ENCODE measurements at places on chromosomes 2 and 18. TPM values are rescaled to one million over a fixed set of nuclear protein-coding genes. Genes with fewer than 3 reads are reported as not detected.

GRCh38 chr2:219165058-219165911 is 4.5 kb downstream of the SLC23A3 start:
- DNase-seq = no peak

DNA sequence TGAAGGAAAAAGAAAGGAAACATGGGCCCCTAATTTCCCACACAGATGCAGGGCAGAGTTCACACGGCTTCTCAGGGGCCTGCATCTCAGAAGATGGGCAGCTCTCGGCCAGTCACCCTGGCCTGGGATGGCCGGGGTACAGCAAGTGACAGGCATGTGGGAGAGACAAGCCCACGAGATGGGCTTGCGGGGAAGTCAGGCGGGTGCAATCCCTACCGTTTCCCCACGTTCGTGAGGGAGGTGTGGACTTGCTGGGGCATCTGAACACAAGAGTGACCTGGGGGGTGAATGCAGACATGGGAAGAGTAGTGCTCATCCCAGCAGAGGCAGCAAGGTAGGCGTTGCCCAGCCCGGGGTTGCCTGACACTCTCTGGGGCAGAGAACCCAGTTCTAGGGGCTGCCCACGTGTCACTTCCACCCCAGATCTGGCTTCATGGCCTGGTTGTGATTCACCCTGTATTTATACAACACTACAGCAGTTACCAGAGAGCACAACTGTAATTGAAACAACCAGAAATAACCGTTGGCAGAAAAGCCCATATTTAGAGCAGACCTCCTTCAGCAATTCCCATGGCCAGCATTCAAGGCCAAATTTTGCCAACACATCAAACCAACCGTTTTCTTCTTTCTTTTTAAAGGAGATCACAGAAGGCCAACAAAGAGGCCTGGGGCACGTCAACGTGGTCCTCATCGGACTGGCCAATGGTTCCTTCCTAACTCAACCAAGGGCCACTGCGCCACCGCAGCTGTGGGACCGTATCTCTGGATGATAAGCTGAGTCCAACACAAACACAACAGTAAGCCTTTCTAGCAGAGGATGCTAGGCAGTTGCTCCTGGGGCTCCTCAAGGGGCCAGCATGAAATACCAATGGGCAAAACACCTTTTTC is 58.4 kb downstream of the PARD6G start:
- DNase-seq = no peak

DNA sequence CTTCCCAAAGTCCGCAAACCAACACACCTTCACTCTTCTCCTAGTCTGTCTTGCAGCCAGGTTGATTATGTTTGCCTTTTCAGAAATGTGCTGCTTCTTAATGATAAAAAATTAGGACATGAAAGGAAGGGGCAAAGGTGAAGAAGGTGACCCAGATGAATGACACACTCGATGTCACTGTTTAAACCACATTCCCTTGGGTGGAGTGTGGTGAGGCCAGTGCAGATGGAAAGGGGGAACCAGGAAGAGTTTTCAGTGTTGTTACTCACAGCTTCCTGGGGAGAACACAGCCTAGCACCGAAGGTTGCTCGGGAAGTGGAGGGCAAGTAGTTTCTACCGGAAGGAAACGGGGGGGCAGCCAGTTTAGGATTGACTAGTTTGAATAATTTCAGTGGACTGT is 57.2 kb upstream of the BOD1L2 start:
- DNase-seq = no peak

GRCh38 chr18:47949202-47949601 is 18.7 kb upstream of the SMAD2 start:
- DNase-seq = no peak

DNA sequence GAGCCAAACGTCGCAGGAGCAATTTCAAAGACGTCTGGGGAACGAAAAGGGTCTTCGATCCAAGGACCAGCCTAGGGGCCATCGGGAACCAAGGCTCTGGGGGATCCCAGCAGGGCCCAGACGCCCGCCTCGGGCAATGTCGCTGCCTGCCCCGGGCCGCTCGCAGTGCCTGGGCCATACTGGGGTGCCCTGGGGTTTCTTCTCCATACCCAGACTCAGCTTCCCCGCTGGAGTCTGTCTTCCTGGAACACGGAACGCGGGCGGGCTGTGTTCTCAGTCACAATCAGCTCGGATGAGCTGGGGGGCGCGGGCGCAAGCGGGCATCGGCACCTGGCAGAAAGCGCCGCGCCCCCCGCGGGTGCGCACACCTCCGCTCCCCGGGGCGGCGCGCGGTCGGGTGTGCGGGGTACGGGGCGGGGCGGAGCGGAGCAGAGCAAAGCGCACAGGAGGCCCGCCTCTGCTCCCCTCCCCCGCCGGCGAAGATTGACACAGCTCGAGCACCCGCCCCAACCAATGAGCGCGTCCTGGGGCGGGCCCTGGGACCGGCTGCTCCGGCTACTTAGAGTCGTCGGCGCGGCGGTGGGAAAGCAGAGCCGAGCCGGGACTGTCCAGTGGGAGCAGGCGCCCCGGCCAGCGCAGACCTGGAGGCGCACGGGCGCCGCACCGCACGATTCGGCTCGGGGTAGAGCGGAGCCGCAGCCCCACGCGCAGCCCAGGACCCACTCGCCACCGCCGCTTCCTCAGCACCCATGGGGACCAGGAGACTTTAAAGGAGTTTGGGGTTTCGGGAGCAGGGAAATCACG is at the start of gene LRATD1:
Gene LRATD1 (plus strand): TSS at position 585 of the 804 bp plus-strand sequence. CDS start 1,263 bp downstream, outside the sequence.
- DNase-seq = peak; percentile 82

DNA sequence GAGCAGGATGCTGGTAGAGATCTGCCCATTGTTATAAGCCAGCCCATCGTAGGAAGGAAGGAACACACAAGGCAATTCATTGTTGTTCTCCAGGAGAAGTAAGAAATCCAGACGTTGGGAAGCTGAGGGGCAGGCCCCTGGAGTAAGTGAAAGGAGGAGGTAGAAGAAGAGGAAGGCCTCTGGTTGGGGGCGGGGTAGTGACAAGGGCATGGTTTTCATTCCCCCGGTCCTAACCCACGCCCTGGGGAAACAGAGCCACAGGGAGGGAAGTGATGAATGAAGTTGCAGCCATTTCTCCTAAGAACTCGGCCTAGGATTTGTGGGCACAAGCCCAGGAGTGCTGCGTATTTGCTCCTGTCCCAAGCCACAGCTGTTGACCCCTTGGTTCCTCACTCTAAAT is 18.0 kb downstream of the LBH start:
- no peak for DNase-seq

DNA sequence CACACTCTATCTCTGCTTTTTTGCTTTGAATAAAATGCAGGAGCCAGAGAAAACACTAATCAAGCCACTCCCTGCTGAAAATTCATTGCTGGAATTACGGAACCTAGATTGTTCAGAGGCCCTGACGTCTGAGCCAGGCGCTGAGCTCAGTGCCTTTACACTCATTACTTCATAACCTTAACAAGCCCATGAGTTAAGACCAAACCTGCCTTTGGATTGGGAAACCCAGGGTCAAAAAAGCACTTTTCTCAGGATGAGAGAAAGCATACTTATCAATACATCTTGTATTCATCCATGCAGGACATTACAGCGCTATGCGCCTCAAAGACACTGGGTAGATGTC is 762 bp downstream of the INO80C start:
- peak; percentile 3 for DNase-seq

DNA sequence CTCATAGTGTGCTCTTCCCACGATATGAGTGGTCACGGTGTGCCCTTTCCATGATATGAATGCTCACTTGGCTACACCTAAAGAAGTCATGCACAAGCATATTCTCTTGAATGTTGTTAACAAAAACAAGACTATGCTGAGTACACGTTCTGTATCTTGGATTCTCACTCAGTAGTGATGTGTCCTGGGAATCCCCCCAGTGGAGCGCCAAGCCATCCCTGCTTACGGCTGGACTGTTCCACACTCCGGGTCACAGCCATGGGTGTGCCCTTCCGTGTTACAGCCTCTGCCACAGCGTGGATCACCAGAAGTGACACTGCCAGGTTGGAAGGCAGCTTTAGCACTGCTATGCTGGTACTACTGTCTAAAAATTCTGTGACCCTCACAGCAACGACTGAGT is 59.1 kb downstream of the TPO start:
- no peak for DNase-seq

- DNase-seq = no peak
Observed at GRCh38 chr2:173353556-173353955, 1.1 kb upstream of the CDCA7 start.

DNA sequence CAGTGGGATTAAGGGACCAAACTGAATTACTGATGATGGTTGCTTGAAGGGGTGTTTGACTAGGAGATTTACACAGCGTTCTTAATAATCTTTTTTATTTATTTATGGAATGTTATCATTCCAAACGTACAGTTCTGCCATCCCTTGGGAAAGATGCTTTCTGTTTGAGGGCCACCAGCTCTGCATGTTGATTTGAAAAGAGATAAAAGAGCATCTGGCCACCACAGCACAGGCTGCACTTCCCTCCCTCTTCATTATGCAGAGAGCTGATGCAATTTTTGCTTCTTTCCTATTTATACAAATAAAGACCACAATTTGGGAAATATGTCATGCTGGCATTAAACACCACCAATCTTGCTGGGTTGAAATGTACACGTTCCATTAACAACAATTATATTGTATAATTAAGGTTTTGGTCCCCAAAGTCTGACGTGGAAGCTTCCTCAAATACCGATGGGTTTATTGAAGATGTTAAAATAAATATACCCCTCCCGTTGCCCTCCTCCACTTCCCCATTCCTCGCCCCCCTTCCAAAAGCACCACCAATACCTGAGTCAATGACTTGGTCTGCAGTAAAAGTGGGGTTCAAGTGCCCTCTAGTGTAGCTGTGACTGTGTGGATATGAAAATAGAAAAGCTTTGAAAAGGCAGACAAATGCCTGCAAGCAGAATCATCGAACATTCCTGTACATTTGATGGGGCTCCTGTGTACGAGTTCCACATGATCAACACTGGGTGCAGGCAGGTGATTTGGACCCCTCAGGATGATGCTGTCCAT is 211.9 kb downstream of the HRH4 start:
- no peak for DNase-seq

- no peak for DNase-seq
Observed at GRCh38 chr2:88538362-88538917, 85.9 kb upstream of the FOXI3 start.

- DNase-seq = no peak
Observed at GRCh38 chr18:7325126-7325430, 94.2 kb downstream of the LRRC30 start.

GRCh38 chr2:172927641-172928357 is 147.8 kb upstream of the MAP3K20 start:
- DNase-seq = no peak

DNA sequence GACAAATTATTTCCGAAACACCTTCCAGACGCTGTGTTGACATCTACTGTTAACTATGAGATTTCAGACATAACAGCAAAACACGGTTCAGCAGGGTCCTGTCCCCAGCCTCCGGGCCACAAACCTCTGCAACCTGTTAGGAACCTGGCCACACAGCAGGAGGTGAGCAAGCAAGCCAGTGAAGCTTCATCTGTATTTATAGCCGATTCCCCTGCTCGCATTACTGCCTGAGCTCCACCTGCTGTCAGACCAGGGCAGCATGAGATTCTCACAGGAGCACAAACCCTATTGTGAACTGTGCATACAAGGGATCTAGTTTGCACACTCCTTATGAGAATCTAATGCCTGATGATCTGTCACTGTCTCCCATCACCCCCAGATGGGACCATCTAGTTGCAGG is 31.1 kb downstream of the NDUFA10 start:
- no peak for DNase-seq

DNA sequence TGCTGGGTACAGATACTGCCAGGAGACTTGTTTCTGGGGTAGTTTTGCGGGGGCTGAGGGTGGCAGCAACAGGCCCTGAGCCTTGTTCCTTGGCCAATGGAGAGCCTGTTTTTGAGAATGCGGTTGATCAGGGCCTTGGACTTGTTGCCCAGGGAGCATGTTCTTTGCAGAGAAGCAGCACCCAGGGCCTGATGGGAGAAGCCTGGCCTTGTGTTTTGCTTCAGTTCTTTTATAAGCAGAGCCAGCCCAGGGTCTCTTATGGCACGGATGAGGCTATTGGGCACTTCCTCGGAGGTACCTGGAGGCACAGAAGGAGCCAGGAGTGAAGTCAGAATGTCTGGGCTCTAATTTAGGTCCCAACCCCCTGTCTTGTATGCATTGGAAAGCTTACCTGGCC is 85.1 kb upstream of the MCFD2 start:
- no peak for DNase-seq

GRCh38 chr18:26549263-26550094 is 1.1 kb upstream of the KCTD1 start:
- peak; percentile 36 for DNase-seq

The GALNT3 gene
- 3.1 TPM for total RNA-seq

The SALL3 gene
- 9.0 TPM for total RNA-seq

The EMILIN1 gene
- 24.1 TPM for total RNA-seq

The EVX2 gene
- total RNA-seq = 0.43 TPM

The RASGRP3 gene
- 0.07 TPM for total RNA-seq

The MAP3K19 gene
- not detected for total RNA-seq

The UCN gene
- total RNA-seq = 1.6 TPM

The SRD5A2 gene
- not detected for total RNA-seq

The ADD2 gene
- total RNA-seq = 31.8 TPM

Data from neural crest cell (in vitro differentiated cells).